Right hindlimb (tissue), 1 donor: ENCODE measurements at places on chromosomes 11 and 22.

- no peak for DNase-seq
Observed at GRCh38 chr11:94853836-94854235, 85.7 kb downstream of the AMOTL1 start.

DNA sequence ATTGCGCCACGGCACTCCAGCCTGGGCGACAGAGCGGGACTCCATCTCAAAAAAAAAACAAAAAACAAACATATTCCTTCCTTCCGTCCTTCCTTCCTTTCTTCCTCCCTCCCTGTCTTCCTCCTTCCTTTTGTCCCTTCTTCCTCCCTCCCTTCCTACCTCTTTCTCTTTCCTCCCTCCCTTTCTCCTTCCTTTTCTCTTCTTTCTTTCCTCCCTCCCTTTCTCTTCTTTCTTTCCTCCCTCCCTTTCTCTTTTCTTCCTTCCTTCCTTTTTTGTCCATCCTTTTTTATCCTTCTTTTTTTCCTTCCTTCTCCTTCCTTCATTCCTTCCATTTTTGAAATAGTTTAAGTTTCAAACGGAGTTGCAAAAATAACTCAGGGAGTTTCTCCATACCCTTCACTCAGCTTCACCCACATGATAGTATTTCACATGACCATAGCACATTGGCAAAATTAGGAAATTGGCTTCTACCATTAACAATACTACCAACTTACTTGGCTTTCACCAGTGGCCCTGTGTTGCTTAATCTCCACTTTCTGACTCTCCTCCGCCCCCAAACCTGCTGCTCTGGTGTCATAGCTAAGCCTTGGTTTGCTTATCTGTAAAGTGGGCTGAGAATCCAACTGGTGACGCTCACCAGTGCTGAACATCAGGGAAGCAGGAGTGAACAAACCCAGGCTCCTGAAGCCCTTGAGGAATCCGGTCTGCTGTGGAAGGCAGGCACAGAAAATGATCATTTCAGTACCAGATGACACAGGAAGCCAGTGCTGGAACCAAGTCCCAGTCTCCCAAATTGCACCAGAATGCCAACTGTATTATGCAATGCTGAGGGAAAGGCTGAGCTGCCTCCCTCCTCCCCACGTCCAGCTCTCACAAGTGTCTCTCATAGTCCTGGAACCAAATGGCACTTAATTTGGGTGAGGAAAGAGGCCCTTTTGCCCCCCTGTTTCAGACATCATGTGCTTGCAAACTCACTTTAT, 17.2 kb upstream of the CRYBB3 start:
- DNase-seq: no peak

DNA sequence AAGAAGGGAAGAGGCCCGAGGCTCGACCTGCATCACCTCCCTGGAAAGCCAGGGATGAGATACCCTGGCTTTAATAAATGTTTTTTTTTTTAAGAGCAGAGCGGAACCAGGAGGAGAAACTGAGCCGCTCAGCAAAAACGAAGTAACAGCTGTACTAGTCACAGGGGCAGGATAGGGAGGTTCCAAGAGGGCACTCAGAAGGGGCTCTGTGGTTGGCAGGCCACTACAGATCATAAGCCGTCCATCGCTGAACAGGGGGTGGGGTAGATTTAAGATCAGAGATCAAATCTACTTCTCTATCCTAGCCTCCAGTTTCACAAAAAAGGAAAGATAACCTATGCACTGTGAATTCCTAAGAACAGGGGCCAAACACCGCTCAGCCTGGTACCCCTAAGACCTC, 625 bp downstream of the EIF3D start:
- DNase-seq: no peak

DNA sequence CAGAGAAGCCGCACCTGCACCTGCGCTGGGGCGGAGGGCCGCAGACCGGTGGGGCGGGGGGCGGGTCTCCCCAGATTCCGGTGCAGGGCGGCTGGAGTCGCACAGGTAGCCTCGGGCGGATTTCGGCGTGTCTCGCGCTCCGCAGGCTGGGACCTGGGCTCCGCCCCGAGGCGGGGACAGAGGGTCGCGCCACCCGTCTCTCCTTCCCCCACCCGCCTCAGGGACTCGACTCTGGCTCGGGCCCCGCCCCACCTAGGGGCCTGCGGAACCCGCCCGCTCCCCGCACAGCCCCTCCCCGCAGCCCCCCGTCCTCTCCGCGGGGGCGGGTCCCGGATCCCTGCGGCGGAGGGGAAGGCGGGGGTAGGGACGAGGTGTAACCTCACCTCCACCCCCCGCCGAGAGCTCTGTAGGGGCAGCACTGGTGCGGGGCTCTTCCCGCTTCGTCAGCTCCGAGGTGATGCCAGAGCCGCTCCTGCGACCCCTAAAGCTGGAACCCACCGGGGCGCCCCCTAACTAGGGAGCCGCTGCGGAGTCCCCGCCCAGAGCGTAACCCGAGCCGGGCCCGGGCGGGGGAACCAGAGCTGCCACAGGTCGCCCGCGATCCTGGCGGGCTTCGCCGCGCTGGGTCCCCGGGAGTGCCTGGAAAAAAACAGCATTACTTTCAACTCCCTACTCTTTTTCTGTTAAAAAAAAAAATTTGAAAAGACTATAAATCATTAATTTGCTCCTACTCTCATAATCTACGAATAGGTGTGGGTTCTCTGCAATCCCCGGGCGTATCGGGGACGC, at the start of gene SLC29A2:
Gene SLC29A2, minus strand, starts transcription at position 134 of the 789 bp plus-strand sequence. CDS start 169 bp downstream, outside the sequence.
- DNase-seq: peak; percentile 63

- no peak for DNase-seq
Observed at GRCh38 chr22:38704654-38705234, 1.0 kb upstream of the GTPBP1 start.

- no peak for DNase-seq
Observed at GRCh38 chr11:130892861-130893260, 23.4 kb downstream of the SNX19 start.

GRCh38 chr11:119300198-119300964, 16.5 kb downstream of the MCAM start:
- DNase-seq: no peak

DNA sequence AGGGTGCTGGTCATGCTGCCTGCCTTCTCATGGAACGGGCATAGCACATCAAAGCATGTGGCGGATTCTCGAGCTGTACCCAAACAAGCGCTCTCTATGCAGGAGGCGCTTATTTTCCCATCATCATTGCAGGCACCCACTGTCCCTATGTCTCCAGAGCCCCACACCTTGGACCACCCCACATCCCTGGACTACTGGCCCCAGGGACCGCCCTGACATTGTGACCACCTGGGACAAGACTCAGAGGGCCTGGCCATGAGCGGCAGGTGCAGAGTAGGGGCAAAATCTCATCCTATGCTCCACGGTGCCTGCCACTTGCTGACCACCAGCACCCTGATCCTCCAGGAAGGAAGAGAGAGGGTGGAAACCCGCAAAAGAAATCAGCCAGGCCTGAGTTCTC, 170.4 kb downstream of the DSCAML1 start:
- no peak for DNase-seq

DNA sequence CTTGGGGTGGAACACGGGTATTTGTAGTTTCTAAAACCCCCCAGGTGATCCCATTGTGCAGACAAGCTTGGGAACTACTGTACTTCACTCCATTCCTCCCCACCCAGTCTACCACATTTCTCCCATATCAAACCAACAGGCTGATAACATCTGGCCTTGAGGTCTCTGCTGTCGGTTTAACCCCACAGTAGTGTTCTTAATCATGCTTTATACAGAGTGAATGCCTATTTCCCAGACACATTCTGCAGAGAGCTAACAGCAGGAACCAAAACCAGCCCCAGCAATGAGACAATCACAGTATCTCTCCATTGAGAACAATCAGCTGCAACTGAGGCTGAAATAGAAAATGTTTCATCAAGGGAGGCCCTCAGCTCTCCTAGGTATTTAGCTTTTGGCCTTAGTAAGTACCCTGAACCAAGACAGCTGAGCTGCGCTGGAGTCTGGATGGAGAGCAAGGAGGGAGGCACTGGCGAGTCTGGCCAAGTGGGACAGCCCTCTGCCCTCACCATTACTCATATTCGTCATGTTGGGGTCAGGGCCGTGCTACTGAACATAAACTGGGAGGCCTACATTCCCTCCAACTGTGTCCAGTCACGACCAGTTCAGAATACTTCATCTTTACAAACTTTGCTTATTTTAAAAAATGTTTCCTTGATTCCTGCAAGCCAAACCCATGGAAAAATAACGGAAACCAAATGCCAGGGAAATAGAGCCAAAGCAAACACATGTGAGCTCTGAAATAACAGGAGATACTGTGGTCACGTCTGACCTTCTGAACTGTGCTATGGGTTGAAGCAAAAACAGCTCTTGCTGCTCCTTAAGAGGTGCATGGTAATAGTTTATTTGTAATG, 81.0 kb downstream of the CCDC34 start:
- peak; percentile 69 for DNase-seq

DNA sequence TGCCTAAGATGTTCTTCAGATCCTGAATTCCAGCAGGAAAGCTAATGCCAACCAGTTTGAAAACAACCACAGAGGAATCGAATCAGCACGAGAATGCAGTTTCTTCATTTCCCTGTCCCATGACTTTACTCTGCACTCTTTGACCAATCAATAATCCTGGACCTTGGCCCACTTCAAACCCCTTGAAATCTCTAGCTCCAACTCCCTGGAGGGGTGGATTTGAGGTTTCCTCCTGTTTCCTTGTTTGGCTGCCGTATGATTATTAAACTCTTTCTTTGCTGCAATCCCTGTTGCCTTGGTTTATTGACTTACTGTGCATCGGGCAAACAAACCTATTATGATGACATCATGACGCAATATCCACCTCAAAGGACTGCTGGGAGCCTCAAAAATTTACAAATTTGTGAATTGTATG, 109.3 kb downstream of the FBXO7 start:
- DNase-seq: no peak

DNA sequence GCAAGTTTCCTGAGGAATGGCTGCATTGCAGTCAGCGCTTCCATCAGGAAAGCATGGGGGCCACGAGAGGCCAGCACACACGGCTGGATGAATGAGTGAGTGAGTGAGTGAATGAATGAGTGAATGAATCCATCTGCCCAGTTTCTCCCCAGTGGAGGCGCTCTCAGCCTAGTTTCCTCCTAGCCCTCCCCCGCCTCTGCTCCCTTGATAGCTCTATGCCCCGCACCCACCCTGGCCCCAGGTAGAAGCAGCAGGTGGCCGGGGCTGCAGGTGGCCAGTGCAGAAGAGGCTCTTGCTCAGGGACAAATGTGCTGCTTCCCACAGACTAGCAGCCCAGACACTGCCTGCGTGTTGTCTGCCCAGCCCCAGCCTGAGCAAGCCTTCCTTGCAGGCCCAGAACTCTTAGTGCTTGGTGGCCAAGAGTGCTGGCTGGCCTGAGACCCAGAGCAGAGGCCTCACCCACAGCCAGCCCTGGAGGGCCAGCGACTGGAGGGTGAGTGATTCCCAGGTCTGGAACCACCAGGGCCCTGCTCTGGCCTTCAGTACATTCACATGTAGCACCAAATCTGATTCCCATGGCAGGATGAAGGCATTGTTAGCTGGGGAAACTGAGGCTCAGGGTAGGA, 31.1 kb upstream of the PDGFB start:
- DNase-seq: no peak

GRCh38 chr22:29717789-29718188, 2.0 kb upstream of the CABP7 start:
- DNase-seq: no peak

DNA sequence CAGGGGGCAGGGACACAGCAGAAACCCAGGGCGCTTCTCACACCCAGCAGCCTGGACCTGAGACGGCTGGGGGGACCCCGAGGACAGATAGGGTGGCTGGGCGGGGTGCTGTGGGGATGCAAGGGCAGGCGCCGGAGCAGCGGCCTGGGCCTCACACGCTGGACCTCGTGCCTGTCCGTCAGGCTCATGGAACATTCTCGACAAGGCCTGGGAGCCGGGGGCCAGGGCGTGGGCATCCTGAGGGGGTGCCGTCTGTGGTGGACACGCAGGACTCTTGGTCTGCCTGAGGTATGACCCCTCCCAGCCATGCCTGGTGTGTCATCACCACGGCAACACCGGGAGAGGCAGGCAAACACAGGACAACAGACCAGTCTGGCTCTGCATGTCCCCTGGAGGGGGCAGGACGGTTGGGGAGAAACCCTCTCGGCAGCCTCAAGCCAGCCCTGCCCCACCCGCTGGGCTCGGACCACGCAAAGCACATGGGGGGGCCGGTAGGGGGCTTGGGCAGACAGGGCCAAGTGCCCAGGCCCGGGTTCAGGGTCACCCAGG, 21.4 kb downstream of the MRPL23 start:
- DNase-seq: no peak

- DNase-seq: no peak
Observed at GRCh38 chr22:48869161-48869560, 958.5 kb downstream of the BRD1 start.

- no peak for DNase-seq
Observed at GRCh38 chr11:4580124-4580523, 1.4 kb upstream of the OR52I2 start.

DNA sequence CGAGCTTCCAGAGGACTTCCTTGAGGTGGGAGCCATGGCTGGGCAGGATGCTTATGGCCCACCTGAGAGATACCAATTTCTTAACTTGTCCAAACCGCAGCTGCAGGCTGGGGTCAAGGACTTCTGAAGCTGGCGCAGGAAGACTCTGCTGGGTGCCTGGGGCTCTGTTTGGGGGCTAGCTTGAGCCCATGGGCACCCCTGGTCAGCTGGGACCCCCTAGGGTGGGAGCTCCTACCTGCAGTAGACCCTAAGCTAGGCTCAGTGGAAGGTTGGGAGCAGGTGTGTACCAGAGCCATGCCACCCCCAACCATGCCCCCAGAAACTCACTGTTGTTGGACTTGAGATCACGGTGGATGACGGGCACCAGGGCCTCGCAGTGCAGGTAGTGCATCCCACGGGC, 1.3 kb downstream of the MAP3K11 start:
- no peak for DNase-seq

DNA sequence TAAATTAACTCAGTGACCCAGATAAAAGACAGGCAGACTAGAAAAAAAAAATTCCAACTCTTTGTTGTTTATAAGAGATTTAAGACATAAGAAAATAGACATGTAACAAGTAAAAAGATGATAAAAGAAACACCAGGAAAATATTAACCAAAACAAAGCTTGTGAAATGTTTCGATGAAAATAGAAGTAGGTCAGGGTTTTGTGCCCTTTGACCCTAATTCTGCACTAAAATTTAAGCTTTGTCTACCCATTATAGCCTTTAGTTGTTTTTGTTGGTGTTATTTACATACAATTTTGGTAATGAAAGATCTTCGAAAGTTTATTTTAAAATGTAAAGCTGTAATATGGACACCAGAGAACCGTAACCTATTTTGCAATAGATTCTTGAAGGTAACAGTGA, 75.7 kb downstream of the LRRC4C start:
- DNase-seq: no peak

DNA sequence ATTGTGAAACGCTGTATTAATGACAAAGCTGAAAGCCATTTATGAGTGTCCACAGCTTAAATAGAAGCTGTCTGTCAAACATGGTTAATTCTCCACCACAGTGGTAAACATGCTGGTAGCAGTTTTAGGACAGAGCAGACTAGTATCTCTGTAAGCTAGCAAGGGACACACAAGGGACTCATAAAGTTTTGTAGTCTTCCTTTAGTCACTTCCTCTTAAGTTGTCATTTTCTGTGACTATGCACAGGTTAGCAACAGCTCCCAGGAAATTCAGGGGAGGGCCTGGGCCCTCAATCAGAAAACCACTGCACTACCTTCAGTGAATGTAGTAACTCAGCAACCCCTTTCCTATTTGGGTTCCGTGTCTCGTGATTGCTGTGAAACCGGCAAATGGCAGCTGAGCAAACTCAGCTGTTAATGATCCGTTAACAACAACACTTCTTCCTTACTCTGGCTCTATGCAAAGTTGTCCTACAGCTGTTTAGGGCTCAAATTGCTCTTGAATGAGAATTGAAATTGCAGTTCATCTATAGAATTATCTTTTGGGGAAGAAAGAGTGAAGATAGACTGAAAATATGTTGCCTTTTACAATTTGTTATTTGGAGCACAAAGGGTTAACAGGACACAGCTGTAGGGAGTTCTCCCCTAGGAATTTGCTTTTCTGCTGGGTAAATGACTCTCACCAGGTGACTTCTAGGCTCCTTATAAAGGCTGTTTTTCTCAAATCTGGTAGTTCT, at the start of gene MMP26:
Gene MMP26, plus strand, starts transcription at position 731 of the 736 bp plus-strand sequence.
- peak; percentile 21 for DNase-seq
